SIG-M5 (cell line): ENCODE measurements at places on chromosomes 7 and 10.

DNA sequence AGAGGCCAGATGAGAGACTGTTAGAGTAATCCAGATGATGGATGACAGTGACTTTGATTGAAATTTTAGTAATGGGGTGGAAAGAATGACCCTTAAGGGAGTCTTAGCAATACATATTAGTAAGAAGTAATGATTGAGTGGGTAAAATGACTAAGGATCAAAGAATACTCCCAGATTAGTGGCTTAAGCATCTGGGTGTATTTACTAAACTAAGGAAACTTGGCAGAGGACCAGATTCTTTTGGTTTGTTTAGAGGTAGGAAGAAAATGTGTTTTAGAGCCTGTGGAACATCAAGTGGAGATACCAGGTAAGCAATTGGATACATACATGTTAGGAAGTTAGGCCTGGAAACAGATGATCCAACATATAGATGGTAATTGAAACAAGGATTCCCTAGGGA is 58.8 kb upstream of the ADRA2A start:
- no peak for DNase-seq

- no peak for DNase-seq
These were observed 129.5 kb downstream of the OAT start for GRCh38 chr10:124288928-124289850.

GRCh38 chr7:142181966-142182365 is 70.4 kb downstream of the MGAM2 start:
- no peak for DNase-seq

GRCh38 chr7:103504505-103505135 is 58.6 kb upstream of the SLC26A5 start:
- DNase-seq: no peak

- DNase-seq: no peak
These were observed 31.8 kb upstream of the LSM8 start for GRCh38 chr7:118152149-118152548.

DNA sequence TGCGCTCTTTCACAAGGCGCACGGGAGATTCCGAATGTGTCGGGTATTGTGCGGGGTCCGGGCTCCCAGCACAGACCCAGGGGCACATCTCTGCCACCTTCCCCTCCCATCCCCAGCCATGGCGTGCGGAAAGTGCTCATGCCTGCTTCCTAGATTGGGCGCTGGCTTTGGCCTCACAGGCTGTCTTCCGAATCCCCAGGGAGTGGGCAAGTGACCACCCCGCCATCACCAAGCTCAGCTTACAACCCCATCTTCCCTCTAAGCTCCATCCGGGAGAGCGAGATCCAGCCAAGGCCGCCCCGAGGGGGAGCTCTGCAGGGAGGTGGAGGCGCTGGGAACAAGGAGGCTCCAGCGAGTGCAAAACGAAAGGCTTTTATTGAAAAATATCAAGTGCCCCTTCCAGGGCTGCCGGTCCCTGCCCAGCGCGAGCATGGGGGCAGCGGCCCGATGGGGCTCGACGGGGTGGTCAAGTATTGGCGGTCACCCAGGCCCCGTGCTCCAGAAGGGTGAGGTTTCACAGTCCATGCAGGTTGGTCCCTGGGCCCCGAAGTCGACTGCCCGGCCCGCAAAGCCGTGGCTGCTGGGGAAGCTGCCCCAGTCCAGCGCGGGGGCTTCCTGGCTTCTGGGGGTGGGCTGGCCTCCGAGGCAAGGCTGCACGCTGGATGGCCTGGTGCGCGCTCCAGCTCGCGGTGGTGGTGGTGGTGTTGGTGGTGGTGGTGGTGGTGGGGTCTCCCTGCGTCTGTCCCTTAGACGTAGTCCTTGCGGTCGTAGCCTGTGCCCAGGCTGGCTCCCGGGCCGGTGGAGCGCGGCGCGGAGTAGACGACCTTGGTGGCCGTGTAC is 1.2 kb downstream of the CLDN3 start:
- no peak for DNase-seq

DNA sequence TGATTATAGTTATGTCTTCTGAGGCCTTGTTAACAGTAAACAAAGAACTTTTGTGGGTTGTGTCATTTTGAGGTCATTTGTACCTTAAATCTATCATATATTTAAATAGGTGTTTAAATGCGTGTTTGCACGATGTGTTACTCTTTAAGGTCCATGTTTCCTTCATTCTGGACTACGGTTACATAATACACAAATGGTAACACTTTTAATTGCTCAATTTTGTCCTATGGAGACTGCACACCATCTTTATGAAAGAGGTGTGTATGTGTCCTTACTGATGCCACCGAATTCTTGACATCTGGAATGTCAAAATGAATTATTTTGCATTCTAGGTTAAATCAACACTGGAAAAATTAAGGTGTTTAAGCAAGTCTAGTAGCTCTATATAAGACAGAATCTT is 1.7 kb downstream of the PALS2 start:
- DNase-seq: no peak
